CD4-positive, alpha-beta T cell treated with Interleukin-17A for 4 hours (primary cell): ENCODE measurements at places on chromosomes 16 and 17.

DNA sequence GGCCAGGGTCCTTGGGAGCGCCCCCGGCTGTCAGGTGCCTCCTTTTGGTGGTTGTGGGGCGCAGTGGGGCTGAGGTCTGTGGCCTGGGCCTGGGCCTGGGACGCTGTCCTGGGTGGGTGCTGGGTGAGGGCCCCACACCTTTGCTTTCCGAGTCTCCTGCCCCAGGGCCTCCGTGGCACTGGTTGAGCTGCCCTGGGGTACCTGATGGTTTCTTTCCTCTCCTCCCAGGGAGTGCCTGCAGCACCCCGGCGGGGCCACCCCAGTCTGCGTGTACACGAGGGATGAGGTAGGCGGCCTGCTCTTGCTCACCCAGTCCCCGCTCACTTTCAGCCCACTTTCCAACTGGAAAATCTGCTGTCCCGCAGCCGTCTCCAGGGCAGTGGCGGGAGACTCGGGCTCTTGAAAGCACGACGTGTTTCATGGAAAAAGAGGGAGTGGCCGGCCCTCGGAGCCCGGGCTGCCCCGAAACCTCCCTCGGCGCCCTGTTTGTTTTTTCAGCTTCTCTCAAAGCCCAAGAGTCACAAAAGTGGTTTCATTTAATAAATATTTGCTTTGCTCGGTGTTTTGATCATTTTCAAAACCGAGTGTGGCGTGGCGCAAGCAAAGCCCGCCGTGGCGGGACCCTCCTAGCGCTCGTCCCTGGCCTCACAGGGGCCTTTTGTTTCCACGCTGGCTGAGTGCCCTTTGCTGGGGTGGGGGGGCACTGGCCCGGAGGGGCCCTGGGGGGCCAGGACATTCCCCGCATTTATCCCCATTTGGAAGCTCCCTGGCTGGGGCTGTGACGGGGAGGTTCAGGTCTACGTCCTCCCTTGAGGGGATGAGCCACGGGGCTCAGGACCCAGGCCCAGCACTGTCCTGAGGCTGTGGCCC lies 17.4 kb downstream of the ASPSCR1 start:
- DNase-seq = no peak

DNA sequence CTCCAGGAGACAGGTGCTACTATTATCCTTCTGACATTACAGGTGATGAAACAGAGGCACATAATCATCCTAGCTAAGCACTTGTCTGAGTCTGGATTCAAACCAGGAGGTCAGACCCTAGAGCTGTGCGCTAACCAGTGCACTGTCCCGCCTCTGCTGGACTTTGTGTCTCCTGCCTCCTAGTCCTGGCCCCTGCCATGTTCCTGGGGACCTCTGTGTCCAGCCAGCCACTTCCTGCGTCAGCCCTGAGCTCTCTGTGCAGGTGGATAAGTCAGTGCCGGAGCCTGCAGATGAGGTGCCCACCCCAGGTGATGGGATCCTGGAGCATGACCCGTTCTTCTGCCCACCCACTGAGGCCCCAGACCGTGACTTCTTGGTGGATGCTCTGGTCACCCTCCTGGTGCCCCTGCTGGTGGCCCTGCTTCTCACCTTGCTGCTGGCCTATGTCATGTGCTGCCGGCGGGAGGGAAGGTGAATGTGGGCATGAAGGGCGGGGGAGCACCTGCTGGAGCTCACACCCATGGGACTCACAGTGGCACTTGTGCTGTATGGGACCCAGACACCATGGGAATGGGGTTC lies 4.2 kb downstream of the SGCA start:
- DNase-seq = no peak

GRCh38 chr17:45784293-45784740 lies at the start of gene CRHR1:
Gene CRHR1 (plus strand): TSS chr17:45784320. CDS start chr17:45784545, 225 bp downstream.
- DNase-seq = no peak

DNA sequence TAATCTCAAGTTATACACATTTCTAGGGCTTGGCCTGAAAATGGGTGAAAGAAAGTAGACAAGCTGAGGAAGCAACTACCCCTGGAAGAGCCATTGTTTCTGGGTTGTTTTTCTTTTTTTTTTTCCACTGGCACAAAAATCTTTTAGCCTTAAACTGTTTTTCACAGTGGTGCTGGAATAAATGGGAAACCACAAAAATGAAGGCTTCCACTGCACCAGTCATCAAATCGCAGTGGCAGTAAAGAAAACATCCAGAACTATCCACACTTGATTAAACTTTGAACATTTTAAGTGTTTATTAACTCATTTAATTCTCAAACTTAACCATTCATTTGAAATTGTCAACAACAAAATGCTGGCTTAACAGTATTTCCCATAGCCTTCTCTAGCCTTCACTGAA lies 14.3 kb downstream of the CMTM4 start:
- DNase-seq = no peak

GRCh38 chr17:32269377-32269776 lies 3.7 kb downstream of the RHBDL3 start:
- no peak for DNase-seq

GRCh38 chr17:4313221-4314114 lies 49.7 kb upstream of the ANKFY1 start:
- DNase-seq = no peak

DNA sequence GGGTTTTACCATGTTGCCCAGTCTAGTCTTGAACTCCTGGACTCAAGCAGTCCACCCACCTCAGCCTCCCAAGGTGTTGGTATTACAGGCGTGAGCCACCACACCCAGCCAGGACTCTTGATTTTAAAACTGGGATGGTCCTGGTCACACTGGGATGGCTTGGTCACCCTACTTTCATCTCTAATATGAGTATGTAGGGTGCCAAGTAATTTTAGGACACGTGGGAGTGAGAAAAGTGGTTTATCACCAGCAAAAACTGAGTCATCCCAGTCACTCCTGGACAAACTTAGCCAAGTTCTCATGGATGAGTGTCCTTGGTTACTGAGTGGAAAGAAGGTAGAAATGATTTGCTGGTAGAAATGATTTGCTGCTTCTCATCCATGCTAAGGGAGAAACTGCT lies 9.9 kb downstream of the CLEC19A start:
- no peak for DNase-seq

GRCh38 chr16:11050536-11050935 lies 106.2 kb downstream of the CLEC16A start:
- no peak for DNase-seq

GRCh38 chr16:30394592-30395154 lies 547 bp upstream of the ZNF48 start:
- no peak for DNase-seq

DNA sequence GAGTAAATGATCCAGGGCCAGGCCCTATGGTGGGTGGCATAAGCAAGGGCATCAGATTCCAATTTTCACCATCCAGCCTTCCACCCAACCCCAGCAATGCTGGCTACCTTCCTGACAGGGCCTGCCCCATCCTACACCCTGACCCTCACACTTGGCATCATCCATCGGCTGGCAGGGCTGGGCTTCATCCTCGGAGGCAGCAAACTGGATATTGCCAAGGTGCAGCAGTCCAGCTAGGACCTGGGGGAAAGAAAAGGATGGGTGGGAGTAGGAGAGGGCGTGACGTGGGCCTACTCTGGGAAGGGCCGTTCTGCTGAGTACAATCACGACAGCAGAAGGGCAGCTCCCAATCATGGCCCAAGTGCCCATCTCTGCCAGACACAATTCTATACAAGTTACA lies 23.5 kb downstream of the MYO19 start:
- no peak for DNase-seq

- DNase-seq = no peak
Measured at GRCh38 chr17:67629971-67630320, 87.8 kb upstream of the NOL11 start.

GRCh38 chr16:85983606-85984230 lies 84.8 kb downstream of the IRF8 start:
- DNase-seq = no peak

GRCh38 chr17:44547625-44548267 lies 9.5 kb upstream of the FZD2 start:
- no peak for DNase-seq

GRCh38 chr16:86277221-86277620 lies 233.1 kb upstream of the FOXF1 start:
- DNase-seq = no peak

DNA sequence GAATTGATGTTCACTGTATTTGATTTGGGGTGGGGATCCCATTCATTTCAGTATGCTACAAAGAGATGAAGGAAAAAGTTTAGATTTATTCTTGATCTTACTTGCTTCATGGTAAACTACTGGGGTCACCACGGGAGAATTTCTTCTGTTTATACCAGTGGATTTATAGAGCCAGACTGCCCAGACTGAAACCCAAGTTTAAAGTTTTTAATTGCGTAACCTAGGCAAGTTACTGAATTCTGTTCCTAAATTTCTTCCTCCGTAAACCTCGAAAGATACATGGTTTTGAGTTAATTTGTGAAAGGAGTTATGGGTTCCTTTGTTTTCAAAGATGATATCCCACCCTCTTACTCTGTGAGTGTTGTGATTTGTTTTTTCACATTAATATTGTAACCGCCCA lies 26.4 kb downstream of the PIGL start:
- no peak for DNase-seq

- DNase-seq = no peak
Measured at GRCh38 chr17:83125515-83126274, 46.3 kb downstream of the METRNL start.

- no peak for DNase-seq
Measured at GRCh38 chr17:48954300-48954755, 9.7 kb upstream of the SNF8 start.

DNA sequence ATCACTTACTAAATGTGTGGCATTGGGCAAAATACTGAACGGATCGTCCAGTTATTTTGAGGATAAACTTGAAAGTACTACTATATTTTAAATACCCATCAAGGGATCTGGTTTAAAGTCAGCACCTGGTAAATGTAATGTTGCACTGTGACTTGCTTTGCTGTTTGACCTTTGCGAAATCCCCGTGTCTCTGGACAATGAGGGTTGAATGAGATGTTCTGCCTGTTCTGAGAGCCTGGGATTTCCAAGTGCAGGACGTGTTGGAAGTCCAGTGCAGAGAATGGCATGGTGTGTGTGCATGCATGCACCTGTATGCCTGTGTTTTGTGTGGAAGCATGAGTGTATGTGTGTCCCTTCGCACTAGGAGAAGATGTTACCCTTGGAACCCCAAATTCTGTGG lies 106.6 kb downstream of the N4BP1 start:
- DNase-seq = no peak

GRCh38 chr17:58344047-58344790 lies 7.8 kb downstream of the SUPT4H1 start:
- DNase-seq = peak; percentile 81

GRCh38 chr17:59002848-59003247 lies 103.8 kb downstream of the TRIM37 start:
- DNase-seq = no peak

DNA sequence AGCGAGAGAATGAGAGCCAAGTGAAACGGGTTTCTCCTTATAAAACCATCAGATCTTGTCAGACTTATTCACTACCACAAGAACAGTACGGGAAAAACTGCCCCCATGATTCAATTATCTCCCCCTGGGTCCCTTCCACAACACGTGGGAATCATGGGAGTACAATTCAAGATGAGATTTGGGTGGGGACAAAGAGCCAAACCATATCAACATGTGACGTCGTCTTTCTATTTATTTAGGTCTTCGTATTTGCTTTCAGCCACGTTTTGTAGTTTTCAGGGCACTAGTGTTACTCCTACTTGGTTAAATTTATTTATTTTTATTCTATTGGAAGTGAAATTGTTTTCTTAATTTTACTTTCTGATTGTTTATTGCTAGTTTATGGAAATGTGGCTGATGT lies 27.9 kb upstream of the CEP20 start:
- no peak for DNase-seq

GRCh38 chr17:6485646-6486412 lies 41.6 kb downstream of the PIMREG start:
- no peak for DNase-seq

DNA sequence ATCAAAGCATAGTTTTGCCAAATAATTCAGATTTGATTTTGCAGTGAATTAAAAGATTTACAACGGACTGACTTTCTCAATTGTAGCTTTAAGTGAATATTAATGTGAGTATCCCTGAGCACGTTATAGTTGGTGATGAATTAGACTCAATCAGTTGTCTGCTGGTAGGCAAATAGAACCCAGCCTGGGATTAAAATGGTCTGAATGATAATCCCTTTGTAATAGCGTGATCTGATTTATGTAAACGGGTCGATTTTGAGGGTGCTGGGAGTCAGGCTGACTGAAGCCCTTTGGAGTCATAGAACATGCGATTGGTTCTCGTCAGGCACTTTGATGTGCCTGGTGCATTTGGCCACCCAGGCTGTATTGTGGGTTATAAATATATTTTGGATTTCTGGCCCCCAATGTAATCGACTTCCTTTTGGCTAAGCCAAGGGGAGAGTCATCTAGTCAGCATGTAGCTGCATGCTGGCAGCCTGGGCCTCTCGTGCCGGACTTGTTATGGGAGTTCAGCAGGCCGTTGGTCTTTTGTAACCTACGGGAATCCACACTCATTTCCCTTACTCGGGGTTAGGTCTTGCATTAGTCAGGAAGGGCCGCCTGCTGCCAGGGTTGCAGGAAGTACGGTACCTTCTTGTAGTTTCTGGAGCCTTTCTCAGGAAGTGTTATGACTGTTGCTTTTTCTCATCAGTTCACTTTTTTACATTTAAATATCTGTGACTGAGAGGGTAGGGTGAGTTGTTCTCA lies 5.4 kb downstream of the PGS1 start:
- DNase-seq = peak; percentile 61

GRCh38 chr17:64085650-64086005 lies 44.3 kb downstream of the ERN1 start:
- no peak for DNase-seq

- no peak for DNase-seq
Measured at GRCh38 chr16:87830673-87831420, 38.5 kb downstream of the SLC7A5 start.

- no peak for DNase-seq
Measured at GRCh38 chr17:81082177-81083073, 47.5 kb downstream of the BAIAP2 start.

- no peak for DNase-seq
Measured at GRCh38 chr17:49495842-49496182, 719 bp downstream of the NGFR start.

DNA sequence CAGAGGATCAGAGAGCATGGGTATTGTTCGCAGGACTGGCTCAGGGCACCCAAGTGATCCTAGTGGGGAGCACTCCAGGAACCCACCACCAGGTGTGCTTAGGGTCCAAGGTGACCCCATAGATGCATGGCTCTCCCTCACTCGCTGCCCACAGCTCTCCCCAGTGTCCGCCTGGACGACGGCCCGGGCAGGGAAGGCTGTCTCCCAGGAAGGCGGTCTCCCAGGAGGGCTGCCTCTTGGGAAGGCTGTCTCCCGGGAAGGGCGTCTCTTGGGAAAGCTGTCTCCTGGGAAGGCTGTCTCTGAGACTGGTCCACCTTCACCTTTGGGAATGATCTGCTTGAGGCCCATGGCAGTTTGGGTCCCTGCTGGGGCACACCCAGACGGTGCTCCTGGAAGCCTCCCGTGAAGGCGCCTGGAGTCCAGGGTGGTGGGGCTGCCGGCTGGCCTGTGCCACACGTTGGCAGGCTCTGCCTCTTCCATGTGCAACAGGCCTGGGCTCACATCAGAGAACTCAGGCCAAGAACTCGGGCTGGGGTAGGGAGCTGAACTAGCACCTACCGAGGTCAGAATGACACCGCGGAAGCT lies 5.0 kb downstream of the ECI1 start:
- no peak for DNase-seq
